ENCODE measurements at places on chromosomes 3 and 15.

GRCh38 chr15:98231696-98232440, 271.4 kb downstream of the ARRDC4 start:
- DNase-seq = no peak

DNA sequence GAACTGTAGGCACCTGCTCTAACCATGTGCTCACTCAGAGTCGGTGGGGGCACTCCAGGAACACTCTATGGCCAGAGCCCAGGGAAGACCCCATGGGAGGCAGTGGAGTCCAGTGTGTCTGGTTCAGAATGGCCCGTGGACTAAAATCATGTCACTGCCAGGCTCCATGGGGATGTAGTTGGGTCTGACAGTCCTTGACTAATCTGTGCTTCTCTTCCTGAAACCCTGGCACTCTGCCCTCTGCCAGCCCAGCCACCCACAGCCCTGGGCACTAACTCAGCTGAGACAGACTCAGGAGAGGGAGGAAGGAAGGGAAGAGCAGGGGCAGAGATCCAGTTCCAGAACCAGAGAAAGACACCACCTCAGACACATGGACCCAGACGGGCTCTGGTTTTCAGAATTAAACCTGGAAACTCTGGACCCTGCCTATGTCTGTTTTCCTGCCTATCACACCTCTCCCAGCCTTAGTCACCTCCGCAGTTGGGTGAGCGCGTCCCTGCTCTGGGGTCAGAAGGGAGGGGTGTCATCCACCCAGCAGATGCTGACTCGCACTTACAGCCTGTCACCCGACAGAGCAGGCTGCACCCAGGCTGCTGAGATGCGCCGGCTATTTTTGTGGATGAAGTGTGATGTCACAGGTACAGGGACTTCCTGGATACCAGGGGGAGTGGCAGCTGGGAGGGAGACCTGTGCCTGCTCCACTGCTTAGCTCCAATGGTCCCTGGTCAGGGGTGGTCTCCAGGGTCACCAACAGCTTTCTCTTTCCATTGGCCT, 56.8 kb upstream of the INSYN1 start:
- no peak for DNase-seq

GRCh38 chr15:33559207-33559890, 248.6 kb downstream of the RYR3 start:
- DNase-seq = no peak

- no peak for DNase-seq
These were observed 585.6 kb upstream of the ZNF717 start for GRCh38 chr3:76370749-76371520.

DNA sequence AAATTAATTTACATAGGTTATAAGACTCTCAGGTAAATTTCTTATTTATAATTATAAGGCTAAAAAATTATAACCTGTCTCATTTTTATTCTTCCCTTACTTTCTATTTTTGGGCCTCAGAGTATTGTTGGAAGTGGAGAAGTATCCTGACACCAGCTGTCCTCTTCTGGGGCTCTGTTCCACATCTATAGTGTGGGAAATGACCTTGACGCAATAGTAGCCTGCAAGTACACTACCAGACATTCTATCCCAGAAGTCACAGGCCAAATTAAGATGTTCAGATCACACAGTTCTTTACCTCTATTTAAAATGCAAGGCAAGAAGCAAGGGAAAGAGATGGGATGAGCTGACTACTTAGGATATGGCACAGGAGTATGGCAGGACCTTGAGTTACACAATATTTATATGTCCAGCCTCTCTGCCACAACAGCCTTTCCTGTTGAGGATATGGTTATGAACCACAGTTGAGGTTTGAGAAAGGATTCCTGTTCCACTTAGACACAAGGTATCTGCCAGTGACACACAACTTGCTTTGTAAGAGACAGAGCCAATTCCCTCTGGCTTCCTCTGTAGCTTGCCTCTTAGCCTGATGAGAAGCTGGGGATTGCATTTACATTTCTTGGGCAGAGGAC, 158.0 kb upstream of the IL12A start:
- DNase-seq = no peak

GRCh38 chr15:33022629-33023028, 171.9 kb downstream of the FMN1 start:
- DNase-seq = no peak

GRCh38 chr3:160399125-160400029, at the start of the genes IFT80 and SMC4:
Gene IFT80 (minus strand): TSS chr3:160399225. CDS start chr3:160384600, 14,625 bp downstream.
Gene SMC4 (plus strand): TSS chr3:160399650. CDS start chr3:160400827, 1,177 bp downstream.
- DNase-seq = peak; percentile 97

GRCh38 chr3:48294611-48295263, 38.7 kb downstream of the SPINK8 start:
- DNase-seq = no peak
